ENCODE measurements at places on chromosomes 12 and 14.

DNA sequence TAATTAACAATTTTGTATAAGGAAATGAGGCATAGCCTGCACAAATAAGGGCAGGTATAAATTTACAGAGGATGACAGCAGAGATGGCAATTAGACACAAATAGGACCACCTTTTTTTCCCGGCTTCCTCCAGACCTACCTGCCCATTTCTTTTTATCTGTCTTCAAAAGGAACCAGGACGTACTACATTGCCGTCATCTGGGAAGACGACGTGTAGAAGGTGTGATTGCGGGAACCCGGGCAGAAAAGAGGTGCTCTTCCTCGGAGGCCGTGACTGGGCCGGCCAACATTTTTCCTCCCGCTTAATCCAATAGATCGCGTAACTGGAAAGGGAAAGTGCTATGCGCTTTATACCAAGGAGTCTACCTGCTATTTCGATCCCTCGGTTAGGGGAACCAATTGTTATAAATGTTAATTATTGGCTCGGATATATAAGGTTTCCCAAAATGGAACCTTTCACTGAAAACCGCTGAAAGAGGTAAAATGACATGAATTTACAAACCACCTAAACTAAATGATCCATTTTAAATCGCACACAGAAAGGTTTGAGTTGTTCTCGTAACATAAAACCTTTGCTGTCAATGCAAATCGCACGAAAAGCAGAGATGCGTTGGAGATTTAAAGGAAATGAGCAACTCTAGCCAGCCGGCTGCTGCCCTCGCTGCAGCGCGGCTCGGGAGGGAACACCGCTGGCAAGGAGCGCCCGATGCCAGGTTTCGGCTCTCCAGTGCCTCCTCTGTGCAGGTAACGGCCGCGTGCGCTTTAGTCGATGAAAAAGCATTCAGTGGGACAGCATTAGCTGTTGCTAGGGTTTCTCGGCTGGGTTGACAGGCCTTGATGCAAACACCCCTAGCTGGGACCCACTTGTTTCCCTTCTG is 2.8 kb upstream of the SIX1 start:
- DNase-seq: no peak

- no peak for DNase-seq
Measured at GRCh38 chr14:91464615-91465205, 45.4 kb downstream of the PPP4R3A start.

GRCh38 chr12:109760031-109760929 is 46.7 kb downstream of the FAM222A start:
- DNase-seq: no peak

DNA sequence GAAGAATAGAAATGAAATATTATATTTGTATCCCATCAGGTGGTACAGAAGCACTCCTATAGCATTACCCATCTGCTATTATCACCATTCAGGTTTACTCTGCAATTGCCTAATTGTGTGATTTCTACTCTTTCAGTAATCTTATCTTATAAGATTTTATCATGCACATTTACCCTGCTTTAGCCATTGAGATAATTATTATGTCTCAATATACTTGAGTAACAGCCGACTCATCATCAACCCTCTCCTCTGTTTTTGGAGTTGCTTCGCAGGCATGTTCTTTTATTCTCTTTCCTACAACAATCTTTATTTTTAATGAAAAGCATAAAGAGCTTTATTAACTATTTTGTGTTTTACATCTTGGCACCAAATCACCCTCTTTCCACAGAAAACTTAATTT is 419.9 kb downstream of the LRIG3 start:
- DNase-seq: no peak

DNA sequence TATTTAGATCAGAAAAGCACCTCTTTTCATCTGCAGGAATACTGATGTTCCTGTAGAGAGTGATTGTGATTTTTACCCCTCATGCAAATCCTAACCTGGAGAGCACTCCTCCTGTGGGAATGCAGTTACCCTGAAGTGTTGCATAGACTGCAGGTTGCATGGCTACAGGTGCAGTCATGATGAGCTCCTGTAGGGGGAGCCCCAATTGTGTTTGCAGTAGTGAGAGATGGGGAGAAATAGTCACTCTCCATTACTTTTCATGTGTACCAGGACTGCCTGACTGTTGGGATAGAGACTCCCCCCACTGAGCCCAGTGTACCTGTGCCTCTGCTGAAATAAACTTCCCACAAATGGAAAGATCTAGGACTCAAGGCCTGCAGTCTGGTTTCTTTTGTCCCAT is 1086.5 kb downstream of the SLC6A15 start:
- peak; percentile 3 for DNase-seq

DNA sequence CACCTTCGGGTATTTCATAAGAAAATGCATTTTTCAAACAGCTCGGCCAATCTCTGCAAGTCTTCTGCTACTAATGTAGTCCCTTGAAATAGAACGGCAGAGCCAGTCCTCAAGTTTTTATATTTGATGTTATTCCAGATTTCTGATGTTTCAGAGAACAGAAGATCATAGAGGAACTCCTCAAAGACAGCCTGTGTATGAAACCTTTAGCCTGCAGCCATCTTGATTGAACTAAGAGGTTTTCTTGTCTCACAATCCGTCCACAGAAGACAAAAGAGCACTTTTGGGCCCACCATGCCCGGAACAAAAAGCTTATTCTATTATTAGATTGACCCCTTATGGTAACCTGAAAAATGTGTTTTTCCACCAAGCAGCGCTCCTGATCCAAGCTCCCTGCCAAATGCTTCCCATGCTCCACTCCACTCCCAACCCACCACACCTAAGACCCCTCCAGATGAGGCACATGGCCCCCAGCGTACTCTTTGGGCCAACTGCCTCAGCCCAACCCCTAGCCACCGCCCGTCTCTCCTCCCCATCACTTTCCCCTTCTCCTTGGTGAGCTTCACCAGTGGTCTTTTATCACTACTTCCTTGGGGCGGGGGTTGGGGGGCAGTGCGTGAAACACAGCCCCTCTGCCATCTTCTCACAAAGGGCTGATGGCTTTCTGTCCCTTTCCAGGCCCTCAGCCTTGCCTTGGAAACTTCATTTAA is 175.8 kb downstream of the CALM1 start:
- DNase-seq: no peak

DNA sequence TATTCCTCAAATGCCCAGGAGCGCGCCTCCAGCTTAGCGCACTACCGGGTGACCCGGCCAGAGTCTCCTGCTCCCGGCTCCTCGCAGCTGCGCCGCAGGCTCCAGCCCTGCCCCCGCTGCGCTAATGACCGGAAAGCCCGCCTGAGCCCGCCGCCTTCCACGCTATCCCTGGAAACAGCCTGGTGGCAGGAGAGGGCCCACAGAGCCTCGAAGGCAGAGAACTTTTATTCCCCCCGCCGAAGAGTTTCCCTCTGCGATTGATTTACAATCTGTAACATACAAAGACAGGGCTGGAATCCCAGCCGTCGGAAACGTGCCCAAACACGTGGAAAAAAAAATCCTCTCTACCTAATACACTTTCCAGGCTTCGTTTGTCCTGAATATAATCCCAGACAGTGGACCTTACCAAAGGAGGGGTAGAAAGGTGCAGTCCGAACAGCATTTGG is 1.5 kb downstream of the COL2A1 start:
- no peak for DNase-seq

DNA sequence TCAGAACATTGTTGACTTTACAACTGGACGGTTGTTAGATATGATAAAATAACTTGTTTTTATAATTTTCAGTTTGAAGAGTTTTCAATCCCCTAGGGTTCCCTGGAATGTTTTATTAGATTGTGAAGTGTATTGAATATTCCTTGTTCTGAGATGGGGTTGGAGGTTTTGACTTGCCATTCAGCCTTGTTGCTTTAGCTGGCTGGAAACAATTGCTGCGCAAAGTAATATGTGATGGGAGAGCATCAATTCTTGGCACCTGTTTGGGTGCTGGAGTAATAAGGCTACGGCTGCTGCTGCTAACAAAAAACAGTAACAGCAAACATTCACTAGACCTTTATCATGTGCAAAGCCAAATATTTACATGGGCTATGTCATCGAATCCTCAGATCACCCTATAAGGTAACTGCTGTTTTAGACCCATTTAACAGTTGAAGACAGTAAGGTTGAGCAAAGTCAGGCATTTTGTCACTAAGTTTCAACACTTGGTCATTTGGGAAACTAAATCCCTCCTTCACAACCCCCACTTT is 241.0 kb upstream of the TBX3 start:
- no peak for DNase-seq

DNA sequence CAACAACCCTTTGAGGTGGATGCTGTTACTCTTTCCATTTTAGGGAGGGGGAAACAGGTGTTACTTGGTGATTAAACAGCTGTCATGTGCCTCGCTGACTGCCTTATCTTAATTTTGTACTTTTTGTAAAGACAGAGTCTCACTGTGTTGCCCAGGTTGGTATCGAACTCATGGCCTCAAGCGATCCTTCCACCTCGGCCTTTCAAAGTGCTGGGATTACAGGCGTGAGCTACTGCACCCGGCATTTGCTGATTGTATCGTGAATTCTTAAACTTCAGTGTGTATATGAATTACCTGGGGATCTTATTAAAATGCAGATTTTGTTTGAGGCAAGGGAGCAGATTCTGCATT is 659 bp downstream of the PSMD9 start:
- no peak for DNase-seq

GRCh38 chr12:67451206-67451605 is 182.0 kb downstream of the CAND1 start:
- DNase-seq: no peak

DNA sequence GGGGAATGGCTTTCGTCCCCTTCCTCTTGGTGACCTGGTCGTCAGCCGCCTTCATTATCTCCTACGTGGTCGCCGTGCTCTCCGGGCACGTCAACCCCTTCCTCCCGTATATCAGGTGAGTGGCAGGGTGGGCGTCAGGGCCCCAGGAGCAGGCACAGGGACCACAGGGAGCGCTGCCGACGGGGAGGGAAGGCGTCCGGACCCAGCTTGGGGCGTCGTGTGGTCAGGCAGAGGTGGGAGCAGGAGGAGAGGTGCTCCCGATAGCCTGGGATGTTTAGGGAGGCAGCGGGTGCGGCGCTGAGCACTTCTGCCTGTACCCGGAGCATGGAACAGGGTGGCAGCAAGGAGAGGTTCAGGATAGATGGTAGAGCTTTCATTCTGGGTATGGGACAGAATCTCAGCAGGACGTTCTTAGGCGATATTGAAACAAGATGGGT is 444 bp downstream of the DRAM1 start:
- DNase-seq: no peak

- no peak for DNase-seq
Measured at GRCh38 chr14:69275331-69275730, 15.4 kb downstream of the GALNT16 start.

DNA sequence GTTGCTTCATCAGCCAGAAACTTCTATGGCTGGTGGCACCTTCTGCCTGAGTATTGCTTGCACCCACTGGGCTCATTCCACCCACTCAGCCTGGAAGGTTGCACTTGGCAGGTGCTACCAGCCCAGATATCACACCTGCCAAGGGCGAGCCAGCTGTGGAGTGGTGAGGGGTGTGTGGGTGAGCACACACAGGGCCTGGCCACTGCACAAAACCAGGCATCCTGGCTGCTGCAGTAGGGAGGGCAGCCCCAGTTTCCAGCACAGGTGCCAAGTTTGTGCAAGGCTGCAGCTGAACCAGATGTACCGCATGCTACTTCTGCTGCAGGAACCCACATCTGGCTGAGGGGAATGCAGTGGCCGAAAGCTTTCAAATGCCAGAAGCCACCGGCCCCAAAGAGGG is 1147.8 kb downstream of the FSCB start:
- no peak for DNase-seq

GRCh38 chr12:3222979-3223378 is 145.8 kb downstream of the TSPAN9 start:
- DNase-seq: no peak

GRCh38 chr12:4308334-4308950 is 12.6 kb upstream of the TIGAR start:
- no peak for DNase-seq

DNA sequence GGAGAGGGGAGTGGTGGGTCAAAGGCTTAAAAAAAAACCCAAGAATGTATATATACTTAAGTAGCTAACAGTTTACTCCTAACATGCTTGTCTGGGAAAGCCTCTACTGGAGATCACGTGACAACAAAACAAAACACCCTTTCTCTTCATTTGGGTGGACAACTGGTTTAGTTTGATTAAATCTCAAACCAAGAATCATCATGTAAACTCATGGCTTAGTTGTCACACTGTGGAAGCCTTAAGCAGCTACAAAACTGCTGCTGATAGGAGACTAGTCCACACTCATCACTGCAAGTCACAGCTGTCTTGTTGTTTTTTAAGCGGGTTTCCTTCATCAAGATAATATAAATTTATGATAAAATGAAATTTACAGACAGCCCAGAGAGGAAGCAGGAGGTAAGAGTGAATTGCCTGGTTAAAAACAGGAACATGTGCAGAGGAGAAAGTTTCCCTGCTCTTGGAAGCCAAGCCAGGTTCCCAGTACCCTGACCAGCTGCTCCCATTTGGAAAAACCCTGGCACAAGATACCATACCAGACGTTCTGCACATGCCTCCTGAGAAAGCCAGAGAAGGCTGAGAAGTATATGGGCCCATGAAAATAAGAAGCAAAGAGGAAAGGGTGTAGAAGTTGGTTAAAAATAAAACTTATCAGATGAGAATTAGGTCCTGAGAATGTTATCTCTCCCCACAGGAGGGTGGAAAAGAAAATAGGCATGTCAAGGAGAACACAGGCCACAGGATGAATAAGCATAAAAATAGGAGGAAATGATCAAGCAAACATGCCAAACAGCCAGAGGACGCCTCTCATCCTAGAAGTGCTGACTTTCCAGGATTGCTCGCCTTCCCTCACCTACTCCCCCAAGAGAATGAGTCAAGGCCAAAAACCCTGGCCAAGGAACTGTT is 34.0 kb downstream of the EGLN3 start:
- DNase-seq: no peak

All from stimulated activated CD4-positive, alpha-beta T cell treated with anti-CD3 and anti-CD28 coated beads, TNF-alpha, amount 100 ng/mL, for 1 hour (primary cell).